ENCODE measurements at places on chromosomes 7 and 10. TPM values are rescaled to one million over a fixed set of nuclear protein-coding genes. Genes with fewer than 3 reads are reported as not detected.

DNA sequence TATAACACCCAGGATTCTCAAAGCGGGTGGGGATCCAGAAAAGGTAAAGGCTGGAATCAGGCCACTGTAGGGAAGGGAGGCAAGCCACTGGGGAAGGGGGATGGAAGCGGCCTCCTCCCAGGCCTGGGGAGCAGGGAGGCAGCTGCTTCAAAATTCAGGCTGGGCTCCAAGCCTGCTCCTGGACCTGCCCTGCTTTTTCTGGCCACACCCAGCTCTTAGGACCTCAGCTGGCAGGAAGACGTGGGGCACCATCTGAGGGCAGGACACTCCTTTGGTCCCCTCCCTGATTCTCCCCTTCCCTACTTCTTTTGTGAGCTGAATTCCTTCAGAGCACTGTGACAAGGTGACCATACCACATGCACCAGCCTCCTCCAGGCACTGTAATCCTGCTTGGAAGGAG, 4.6 kb upstream of the LBX1 start:
- DNase-seq, result no peak

- no peak for DNase-seq
These were observed 223.1 kb upstream of the FZD1 start for GRCh38 chr7:91041141-91041540.

GRCh38 chr10:114332301-114333192, 71.8 kb downstream of the AFAP1L2 start:
- peak; percentile 18 for DNase-seq

GRCh38 chr7:151251689-151252560, 3.4 kb upstream of the SMARCD3 start:
- peak; percentile 44 for DNase-seq

DNA sequence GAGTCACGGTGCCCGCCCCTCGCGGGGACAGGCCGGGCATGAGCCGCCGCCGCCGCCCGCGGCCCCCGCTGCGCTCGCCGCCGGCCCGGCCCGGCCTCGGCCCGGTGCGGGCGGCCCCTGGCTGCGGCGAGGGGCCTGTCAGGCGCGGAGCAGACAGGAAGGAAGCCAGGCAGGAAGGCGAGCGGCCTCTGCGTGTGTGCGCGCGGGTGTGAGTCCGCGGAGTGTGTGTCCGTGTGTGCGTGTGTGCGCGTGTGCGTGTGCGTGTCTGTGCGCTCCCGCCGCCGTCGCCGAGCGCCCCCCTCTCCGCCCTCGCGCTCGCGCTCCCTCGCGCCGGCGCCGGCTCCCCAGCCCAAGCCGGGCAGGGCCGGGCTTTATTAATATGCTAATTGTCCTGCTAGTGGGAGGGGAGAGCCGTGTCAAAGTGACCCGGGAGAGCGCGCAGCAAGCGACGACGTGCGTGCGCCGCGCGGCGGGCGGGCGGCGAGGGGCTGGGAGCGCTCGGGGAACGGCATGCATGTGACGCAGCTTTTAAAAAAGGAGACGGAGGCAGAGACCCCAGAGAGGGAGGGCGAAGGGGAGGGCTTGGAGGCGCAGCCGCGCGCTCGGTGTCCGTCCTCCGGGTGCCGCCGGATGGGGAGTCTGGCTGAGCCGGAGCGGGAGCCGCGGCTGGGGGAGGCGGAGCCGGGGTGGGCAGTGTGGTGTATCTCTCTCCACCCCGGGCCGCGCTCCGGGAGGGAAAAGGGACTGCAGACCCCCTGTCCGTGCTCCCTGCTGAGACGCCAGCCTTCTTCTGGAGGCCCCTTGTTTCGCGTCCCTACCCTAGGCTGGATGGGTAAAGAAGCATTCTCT, at the start of gene LDB1:
Gene LDB1 (minus strand): TSS at position 227 of the 849 bp plus-strand sequence. CDS start 258 bp downstream, outside the sequence.
- peak; percentile 77 for DNase-seq

Gene ALOX5
- not detected for total RNA-seq

DNA sequence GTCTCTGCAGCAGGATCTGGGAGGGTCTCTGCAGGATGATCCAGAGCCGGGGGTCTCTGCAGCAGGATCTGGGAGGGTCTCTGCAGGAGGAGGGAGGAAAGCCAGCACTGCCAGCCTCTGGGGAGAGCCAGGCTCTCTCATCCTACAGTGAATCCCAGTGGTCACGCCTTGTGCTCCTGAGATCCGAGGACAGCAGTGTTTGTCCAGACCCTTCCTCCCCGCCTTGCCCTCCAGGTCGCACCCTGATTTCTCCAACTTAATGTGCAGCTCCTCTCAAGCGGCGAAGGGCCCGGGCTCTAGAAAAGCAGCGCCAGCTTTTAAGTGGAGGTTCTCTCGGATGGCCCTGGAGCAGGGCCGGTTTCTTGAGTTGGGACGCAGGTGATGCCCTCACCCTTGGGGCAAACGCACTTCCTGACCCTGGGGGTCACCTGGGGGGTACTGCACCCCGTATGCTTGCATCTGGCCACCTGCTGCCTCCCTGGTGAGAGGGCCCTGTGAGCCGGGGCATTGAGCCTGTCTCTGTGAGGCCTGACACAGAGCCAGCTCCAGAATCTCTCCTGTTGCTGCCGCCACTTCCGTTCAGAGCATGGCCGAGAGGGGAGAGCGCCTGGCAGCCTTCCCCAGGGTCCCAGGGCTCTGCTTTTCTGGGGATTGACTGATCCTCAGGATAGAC, 111.6 kb downstream of the ACTR3B start:
- DNase-seq, result no peak

DNA sequence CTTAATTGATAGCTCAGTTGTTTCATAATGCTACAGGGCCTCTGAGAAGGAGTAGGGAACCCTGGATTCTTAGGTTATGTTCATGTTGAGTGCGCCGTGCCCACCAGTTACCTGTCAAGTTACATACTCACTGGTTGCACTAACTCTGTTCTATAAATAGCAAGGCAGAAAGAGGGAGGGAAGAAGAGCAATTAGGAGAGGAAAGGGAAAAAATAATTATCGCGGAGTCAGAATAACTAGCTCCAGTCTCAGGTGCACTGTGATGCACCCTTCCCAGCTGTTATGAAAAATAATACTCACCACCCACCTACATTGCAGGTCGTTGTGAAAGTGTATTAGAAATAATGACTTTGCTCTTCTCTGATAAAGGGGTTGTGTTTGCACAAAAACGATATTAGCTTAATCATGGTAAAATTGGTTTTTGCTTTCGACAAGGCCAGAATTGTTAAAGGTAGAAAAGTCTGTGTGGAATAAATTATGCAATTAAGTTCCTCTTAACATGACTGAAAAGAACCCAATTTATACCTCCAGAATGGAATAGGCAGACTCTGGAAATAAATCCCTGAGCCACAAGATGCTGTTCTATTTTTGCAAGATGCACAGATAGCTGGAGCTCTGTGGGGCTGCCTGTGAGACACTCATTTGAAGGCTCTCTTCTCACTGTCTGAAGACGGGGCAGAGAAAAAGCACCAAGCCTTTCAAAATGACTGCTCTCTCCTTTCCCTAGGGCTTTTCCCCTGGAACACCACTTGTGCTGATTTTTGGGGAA, 137.6 kb upstream of the PITRM1 start:
- no peak for DNase-seq

DNA sequence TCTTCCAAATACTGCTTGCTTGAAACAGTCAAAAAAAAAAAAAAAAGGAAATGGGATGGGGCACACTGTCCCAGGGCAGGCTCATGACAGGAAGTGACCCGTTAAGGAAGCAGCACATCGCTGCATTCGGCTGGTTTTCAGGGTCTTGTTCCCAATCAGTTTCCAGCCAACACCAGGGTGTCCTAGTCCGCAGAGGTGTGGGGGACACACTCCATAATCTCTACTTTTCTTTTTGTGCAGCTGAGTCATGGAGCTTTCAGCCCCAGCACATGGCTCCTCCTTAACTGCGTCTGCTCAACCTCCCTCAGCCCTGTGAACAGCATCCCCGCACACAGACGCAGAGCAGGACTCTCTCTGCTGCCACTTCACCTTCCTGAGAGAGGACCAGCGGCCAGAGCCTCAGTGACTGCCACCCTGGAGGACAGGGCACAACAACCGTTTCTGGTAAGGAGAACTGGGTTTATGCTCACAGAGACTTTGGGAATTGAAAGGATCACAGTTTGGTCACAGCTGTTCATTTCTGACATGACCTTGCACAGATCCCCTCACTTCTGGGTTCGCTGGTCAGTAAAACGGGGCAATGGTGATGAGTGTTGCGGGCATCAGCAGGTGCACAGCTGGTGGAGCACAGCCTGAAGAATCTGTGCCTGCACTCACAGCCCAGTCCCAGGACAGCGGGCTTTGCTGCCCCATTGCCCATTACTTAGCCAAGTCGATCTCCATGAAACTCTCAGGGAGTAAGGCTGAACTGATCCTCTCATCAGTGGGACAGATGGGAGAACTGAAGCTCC, at the start of gene GIMAP5:
Gene GIMAP5 (plus strand): TSS at position 154 of the 791 bp plus-strand sequence. CDS start 3,467 bp downstream, outside the sequence.
- DNase-seq, result no peak

Gene WDFY4
- not detected for total RNA-seq

Gene CCDC71L
- 17.7 TPM for total RNA-seq

- DNase-seq, result no peak
These were observed 67.8 kb downstream of the CPVL start for GRCh38 chr7:29078311-29079260.

GRCh38 chr10:14358886-14359573, 28.3 kb upstream of the FRMD4A start:
- peak; percentile 94 for DNase-seq

- peak; percentile 44 for DNase-seq
These were observed 40.9 kb downstream of the NSUN6 start for GRCh38 chr10:18610517-18610916.

Gene MSMB
- not detected for total RNA-seq

DNA sequence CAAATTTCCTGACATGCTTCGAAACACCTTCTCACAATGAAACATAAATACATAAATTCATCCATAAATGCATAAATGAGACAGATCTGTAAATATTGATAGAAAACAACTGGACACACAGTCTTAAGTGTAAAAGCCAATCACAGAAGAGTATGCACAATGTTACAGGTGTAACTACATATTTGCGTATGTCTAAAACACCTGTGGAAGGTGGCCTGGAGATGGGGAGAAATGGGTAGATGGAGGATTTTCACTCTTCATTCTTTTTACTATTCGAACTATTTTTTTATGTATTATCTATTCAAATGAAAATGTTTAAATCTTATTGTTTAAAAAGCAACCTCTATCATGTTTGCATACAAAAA, 860 bp downstream of the IQUB start:
- DNase-seq, result no peak

Gene PIP
- not detected for total RNA-seq

Gene ZP3
- 7.8 TPM for total RNA-seq

Gene ARL3
- total RNA-seq, result 9.3 TPM

Gene CCDC172
- total RNA-seq, result not detected

- no peak for DNase-seq
These were observed 138.9 kb downstream of the TMEM26 start for GRCh38 chr10:61314273-61314672.

GRCh38 chr10:101287997-101288635, 58.9 kb upstream of the LBX1 start:
- DNase-seq, result no peak

DNA sequence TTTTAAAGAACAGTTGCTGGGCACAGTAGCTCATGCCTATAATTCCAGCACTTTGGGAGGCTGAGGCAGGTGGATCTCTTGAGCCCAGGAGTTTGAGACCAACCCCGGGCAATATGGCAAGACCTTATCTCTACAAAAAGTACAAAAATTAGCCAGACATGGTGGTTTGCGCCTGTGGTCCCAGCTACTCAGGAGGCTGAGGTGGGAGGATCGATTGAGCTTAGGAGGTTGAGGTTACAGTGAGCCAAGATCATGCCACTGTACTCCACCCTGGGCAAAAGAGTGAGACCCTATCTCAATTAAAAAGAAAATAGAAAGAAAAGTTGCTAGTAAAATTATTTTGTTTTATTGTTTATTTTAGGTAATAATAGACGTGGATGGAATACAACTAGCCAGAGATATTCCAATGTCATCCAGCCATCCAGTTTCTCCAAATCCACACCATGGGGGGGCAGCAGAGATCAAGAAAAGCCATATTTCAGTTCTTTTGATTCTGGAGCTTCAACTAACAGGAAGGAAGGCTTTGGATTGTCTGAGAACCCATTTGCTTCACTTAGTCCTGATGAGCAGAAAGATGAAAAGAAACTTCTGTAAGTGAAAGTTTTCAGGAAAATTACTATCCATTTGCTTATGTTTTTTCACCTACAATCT, 3.0 kb downstream of the NUP42 start:
- DNase-seq, result peak; percentile 47

GRCh38 chr10:90079819-90080218, 378.4 kb downstream of the KIF20B start:
- DNase-seq, result no peak

- DNase-seq, result no peak
These were observed 164.3 kb upstream of the SVIL start for GRCh38 chr10:29798921-29799690.

Gene ABCF2
- total RNA-seq, result 71.5 TPM

Gene ATOH7
- total RNA-seq, result 0.07 TPM

Gene CYP3A4
- not detected for total RNA-seq

DNA sequence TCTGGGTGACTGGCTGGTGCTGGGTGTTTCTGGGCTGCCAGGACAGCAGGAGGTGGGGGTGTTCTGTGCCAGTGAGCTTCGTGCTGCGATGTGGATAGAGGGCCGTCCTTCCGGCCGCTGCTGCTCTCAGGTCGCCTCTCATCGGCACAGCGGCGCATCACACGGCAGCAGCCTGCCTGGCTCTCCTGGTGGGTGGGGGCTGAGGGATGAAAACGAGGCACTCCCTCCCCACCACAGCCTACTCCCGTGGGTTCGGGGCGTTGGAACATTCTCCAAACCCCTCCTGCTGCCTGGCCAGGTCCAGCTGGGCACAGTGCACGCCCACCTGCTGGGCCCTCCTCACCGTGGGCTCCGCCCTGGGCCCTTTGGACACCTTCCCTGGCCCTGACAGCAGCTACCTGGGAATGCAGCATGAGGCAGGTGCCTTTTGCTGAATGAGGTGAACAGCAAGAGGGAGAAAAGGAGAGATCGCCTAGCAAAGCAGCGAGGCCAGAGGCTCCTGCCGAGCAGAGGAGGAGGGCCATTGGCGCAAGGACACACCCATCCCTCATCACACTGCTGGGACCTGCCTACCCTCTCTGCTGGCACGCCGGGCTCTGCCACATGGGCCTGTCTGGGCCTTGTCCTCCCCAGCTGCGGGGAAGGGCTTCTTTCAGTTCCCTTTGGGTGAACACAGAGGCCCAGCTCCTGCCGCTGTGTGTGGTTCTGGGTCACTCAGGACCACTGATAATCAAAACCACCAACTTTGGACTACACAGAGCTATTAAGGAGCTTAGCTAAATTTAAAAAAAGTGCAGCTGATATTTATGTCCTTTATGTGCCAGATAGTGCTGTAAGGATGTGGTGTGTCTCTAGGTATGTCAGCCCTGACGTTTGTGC, 33.4 kb downstream of the INPP5A start:
- peak; percentile 54 for DNase-seq

All from foreskin keratinocyte (primary cell).